ENCODE measurements at places on chromosomes 1 and 21.

GRCh38 chr1:178579562-178579961, 66.7 kb downstream of the TEX35 start:
- DNase-seq = no peak

- no peak for DNase-seq
These were observed 31.5 kb upstream of the DYRK1A start for GRCh38 chr21:37335053-37335452.

DNA sequence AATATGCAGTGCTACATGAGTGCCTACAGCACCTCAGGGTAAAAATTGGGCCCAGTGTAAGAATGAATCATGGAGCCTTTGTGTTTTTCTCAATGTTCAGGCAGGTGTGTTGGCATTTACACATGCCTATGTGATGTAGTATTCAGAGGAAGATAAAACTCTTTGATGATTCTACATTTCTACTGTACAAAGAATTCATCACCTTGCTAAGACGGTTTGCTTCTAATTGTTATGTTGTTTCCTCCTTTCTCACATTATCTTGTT, 867.3 kb downstream of the TTLL7 start:
- DNase-seq = no peak

DNA sequence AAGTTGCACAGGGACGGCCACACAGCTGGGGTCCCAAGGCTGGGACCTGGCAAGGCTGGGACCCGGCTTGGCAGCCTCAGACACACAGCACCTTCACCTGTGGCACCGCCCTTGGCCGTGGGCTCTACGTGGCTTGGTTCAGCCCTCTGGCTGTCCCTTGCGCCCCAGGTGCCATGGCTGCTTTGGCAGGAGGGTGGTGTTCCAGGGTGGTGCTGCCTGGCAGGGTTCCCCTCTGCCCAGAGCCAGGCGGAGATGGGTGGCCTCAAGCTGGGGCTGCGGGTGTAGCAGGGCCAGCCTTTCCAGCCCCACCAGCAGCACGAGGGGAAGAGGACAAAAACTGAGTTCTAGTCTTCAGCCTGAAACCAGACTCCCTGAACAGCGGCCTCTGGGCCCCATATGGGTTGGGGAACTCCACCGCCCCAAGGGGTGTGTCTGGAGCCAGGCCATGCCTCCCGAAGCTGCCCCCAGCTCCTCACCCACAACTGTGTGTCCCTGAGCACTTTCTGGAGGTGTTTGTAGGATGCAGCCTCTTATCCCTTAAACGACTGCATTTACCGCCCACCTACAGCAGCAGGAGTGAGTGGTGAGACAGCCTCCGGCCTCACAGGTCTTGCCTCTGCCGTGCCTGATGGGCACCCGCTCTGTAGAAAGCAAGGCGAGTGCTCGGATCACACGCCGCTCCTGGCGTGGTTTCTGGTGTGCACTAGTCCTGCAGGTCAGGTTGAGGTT, 92.3 kb downstream of the PDE9A start:
- no peak for DNase-seq

DNA sequence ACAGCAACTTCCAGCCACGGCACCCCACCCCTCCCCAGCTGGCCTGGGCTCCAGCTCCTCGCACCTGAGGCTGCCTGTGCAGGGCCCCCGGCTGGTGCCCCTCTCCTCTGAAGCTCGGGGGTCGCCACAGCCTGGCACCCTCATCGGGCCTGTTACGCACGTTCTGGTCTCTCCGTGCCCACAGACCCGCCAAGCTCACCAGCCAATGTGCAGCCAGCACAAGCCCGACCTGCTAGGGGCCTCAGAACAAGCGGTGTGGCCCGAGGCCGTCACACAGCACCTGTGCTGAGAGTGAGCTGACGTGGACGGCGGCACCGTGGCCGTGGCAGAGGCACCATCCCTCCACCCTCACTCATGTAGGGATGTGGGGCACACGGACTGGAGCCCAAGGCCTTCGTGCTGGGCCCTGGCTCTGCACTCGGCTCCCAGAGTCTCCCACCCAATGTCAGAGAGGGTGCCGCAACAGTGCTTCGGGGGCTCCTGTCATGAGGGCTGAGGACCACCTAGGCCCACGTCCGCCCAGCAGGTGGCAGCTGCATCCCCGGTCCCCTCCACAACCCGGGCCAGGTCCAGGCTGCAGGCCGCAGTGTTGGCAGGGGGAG, 4.4 kb upstream of the SAMD11 start:
- no peak for DNase-seq

- DNase-seq = no peak
These were observed 37.4 kb downstream of the GPR161 start for GRCh38 chr1:168099337-168099801.

DNA sequence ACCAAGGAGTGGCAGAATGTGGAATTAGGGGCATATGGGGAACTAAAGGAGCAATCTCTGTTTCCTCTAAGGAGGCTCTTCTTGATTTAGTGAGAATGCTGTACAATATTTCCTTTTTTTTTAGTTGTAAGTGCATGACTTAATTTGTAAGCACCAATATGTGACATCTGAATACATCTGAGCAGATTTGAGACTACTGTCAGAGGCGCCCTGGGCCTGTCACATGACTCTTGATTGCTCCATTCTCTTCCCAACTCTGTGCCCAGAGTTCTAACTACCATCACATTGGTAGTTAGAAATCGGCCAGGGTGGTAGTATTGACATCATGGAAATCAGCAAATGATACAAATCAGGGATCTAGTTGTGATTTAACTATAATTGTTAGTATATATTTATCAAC, 110.1 kb upstream of the LMO4 start:
- no peak for DNase-seq

DNA sequence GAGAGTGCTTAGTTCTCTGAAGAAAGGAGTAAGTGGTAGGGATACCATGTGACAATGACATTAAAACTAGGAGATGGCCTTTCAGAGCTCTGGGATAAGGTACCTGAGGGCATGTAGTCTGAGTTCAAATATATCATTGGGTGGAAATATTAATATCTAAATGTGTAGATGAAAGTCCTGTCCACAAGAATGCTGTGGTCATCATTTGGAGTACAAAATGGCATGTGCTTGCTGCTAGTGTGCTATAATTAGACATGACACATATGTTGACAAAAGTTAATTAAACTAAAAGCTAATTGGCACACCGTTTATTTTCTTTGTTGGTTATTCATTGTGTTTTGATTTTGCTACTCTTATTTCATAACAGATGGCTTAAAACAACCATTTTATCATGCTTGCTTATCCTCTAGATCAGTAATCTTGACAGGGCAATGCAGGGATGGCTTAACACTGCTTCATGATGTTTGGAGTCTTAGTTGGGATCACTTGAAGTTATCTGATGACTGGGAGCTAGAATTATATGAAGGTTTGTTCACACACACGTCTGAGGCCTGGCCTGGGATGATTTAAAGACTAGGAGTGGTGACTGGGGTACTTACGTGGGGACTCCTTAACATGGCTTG, 31.0 kb downstream of the CC2D1B start:
- no peak for DNase-seq

DNA sequence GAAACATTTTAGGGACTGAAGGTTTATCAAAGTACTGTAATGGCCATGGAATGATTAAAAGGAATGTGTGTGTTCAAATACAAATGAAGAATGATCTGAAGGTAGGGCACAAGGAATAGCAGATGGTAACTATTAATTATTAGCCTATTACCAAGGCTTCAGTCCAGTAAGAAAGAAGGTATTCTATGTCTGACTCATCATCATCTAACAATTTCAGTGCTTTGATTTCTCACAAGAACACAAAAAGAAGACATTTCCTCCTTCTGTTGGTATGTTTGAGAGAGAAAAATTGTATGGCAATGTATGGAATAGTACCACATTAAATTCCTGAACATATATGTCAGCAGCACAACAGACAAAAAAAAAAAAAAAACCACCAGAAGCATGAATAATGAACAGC, 57.5 kb downstream of the TYW3 start:
- no peak for DNase-seq

DNA sequence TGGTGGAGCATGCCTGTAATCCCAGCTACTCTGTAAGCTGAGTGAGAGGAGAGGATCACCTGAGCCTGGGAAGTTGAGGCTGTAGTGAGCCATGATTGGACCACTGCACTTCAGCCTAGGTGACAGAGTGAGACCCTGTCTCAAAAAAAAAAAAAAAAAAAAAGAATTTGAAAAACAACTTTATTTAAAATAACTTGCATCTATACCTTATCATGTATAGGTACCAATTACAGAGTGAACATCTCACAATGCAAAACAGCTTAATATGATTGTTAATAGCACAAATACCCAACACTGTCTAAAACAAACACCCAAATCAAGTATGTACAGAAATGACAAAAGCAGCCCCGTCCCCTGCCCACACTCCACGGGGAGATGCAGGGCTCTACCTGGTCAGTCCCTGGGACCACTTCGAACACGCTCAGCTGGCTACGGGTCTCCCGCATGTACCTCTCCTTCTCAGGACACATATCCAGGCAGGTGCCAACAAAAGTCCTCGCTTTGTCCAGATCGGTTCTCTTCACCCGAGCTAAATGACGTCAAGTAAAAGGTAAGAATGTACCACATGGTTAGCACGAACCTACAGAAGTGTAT, 10.5 kb downstream of the MCM3AP start:
- DNase-seq = no peak

GRCh38 chr1:216045400-216045799, 377.8 kb downstream of the USH2A start:
- DNase-seq = no peak

DNA sequence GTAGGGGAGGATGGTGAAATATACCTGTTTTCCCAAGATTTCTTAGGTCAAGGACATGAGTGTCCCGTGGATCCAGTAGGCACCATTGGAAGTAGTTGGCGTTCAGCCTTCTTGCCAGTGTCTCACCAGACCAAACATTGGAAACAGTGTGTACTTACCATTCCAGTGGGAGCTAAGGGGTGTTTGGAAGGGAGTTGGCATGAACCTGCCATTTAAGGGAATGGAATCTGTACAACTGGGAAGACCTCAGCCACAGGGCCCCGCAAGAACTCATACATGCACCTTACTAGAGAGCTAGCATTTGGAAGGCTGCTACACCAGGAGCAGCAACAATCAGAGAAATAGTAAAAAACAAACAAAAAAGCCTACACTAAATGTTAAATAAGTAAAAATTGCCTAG, 12.7 kb downstream of the ATP5PF start:
- DNase-seq = no peak

GRCh38 chr1:92511541-92511940, 24.8 kb upstream of the GFI1 start:
- DNase-seq = no peak

GRCh38 chr1:36436821-36437220, 13.4 kb downstream of the OSCP1 start:
- no peak for DNase-seq

GRCh38 chr1:246170574-246171261, 336.4 kb downstream of the SMYD3 start:
- DNase-seq = no peak

DNA sequence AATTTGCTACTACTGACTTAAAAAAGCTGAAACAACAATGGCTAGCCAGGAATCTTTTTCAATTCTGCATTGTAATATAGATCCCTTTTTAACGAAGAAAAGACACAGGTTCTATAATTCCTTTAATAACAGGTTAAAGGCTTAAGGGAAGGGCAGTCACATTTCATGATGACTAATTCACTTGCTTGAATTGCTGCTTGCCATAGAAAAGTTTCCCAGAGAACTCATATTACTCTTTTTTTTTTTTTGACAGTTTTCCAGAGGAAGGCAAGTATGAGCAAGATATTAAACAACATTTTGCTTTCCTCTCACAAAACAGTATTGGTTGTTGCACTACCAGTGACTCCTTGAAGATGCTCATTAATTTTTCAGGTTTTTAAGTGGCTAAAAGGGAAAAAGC, 60.9 kb downstream of the IL23R start:
- DNase-seq = no peak

- DNase-seq = no peak
These were observed 7.4 kb downstream of the GJC2 start for GRCh38 chr1:228156941-228157728.

DNA sequence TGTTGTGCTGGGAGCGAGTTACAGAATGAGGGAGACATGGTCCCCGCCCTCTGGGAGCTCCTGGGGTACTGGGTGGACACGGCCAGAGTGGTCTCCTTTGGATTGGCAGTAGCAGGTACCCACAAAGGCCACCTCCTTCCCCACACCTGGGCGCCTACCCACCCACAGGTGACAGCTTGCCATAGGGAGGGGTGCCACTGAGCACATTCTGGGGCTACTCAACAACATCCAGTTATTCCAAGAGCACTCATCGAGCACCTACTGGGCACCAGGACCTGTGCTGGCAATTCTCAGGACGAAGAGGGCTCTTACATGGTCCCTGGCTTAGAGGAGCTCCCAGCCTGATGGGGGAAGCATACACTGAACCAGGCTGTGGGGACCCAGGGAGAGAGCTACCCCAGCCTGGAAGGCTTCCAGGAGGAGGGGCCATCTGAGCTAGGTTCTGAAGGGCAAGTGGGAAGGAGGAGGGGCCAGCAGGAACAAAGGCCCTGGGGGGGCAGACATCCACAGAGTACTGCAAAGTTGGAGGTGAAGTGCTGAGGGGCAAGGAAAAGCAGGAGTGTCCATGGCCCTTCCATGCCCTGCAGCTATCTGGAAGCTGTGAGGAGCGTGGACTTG, 22.0 kb downstream of the MRPL37 start:
- DNase-seq = no peak

GRCh38 chr1:31830065-31830464, 14.2 kb upstream of the SPOCD1 start:
- no peak for DNase-seq

- DNase-seq = no peak
These were observed 11.5 kb downstream of the RORC start for GRCh38 chr1:151819976-151820623.

GRCh38 chr21:36471254-36471723, 8.6 kb downstream of the CLDN14 start:
- DNase-seq = no peak

DNA sequence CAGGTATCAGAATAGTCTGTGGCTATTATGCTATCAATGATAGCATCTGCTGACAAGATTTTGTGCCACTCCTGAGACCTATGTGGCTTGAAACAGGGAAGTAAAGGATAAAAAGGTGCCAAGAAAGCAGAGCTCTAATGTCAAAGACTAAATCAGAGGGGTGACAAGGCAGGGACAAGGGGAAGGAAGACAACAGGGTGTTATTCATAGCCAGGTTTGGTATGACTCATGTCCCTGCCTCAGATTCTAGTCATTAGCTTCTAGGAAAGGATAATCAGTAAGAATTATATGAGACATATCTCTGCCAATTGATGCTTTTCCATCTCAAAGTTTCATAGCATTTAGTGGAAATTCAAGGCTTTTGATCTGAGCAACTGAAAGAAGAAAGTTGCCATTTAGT, 31.8 kb upstream of the PLD5 start:
- DNase-seq = no peak

- peak; percentile 64 for DNase-seq
These were observed 6.7 kb downstream of the NCDN start for GRCh38 chr1:35564037-35564883.

Measured in activated CD8-positive, alpha-beta memory T cell treated with anti-CD3 and anti-CD28 coated beads for 1 hour (primary cell).